ENCODE measurements at places on chromosomes 11 and 22.

- DNase-seq = no peak
Measured at GRCh38 chr11:120024046-120024445, 113.9 kb downstream of the TRIM29 start.

DNA sequence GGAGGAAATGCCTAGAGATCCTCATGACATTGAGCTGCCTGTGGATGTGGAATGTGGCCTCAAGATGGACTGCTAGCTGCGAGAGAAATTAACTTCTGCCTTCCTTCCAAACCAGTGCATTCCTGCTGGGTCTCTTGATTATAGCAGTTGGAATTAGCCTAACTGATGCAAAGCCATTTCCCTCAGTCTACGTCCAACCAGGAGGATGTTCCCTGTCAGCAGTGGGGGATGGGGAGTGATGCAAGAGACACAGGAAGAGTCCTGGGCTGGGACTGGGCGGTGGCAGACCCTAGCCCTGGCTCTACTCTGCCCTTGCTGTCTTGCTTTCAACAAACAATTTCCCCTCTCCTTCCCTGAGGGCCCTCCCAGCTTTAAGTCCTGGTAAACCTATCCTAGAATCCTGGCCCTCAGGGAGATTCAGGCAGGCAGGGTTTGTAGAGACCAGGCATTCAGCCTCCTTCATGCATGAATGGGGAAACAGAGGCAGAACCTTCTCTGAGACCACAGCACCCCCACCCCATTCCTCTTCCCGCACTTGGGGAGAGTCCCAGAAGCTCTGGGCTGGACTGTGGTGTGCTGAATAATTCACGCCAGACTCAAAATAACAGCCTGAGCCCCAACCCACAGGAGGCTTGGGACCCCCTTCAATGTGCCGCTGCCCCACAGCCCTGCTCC, 17.0 kb downstream of the C11orf96 start:
- DNase-seq = no peak

DNA sequence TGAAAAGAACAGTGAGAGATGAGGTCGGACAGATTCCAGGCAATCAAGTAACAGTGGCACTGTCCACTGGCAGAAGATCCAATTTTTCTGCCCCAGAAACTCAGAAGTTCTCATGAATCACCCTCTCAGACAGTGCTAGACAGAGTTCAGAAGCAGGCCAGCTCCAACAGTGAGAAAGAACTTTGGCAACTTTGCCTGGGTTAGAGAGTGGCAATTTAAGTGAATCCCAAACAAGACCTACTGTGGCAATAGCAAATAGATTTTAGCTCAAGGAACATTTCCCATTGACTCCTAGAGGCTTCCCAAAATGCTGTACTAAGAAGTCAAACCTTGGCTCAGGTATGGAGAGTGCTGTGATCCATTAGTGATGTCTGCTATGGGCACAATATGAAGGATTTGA, 12.3 kb downstream of the CD44 start:
- DNase-seq = no peak

GRCh38 chr11:73147771-73148681, 5.9 kb upstream of the FCHSD2 start:
- DNase-seq = no peak

DNA sequence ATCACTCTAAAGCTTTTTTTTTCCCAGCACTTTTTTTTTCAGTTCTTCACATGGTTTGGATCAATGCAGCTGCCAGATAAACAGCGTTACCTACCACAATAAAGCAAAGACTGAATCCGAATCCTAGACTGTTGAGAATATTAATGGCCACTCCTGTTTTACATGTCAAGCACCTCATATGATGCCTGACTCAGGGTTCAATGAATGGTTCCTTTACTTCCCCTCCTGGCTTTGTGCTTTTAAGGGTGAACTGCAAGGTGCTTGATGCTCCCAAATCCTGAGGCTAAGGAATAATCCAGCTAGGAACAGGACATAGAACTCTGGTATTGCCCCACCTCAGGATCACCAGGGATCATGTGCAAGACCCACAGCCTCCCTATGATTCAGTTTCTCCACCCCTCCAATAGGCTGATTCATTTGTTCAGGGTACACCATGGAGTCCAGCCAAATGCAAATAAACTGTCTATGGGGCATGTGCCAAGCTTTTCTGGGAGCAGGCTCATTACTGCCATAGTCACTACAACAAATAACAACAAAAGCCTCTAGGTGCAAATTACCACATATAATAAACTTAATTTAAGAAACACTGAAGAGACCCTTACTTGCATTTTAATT, 104.3 kb downstream of the GAB2 start:
- no peak for DNase-seq

DNA sequence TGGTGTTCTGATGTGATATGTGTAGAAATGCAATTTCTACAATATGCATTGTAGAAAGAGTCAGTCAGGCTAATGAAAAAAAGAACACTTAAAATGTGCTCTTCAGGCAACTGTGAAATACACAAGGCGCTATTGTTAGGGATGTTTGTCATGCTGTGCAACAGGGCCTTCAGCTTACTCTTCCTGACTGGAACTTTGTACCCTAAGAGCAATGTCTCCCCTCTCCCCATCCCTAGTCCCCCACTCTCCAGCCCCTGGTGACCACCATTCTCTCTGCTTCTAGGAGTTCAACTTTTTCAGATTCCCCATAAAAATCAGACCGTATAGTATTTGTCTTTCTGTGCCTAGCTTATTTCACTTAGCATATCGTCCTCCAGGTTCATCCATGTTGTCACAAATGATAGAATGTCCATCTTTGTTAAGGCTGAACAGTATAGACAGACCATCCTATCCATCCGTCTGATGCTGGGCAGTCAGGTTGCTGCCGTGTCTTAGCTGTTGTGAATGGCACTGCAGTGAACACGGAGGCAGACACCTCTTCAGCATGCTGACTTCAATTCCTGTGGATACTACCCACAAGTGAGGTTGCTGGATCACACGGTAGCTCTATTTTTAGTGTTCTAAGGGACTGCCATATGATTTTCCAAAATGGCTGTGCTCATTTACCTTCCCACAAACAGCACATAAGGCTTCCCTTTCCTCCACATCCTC, 10.7 kb downstream of the NDUFV1 start:
- DNase-seq = no peak

DNA sequence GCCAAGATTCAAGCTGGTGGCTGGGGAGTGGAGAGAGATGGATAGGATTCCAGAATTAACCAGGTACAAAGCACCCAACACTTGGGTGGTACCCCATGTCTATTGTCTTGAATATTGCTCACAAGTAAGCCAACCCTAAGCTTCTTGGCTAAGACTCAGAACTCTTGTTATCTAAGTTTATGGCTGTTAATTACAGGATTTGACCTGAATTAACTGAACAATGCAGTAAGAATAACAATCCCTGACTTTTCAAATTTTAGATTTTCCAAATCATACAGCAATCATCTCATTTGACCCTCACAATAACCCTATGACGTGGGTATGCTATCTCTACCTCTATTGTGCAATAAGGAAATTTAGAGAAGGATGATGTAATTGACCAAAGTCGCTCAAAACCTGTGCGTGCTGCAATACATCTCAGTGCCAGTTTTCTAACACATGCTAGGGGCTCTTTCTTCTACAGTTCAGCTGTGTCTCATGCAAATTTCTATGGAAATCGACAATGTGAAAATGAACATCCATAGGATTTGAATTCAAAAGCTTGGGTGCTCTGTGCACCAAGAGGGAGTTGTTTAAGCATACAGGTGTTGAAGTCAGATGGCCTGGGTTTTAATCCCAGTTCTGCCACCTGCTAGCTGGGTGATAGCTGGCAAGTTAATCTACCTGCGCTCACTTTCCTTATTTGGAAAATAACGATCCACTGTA, 40.1 kb upstream of the APLNR start:
- DNase-seq = no peak

DNA sequence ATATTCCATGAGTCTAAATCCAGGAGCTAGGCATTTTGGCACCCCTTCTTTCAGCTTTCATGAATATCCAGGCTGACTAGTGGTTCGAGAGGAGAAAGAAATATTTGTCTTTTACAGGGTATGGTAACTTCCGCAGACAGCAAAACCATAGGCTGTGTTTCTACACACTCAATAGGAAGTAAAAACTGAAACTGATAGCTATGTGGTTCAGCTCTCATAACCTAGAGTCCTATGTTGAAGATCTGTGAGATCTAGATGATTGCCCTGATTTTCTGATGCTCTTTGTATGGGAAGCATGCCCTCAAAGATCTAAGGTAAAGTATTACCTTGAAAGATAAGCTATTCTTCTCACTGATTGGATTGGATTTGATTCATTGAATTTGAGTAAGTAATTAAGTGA, 118.3 kb downstream of the CD44 start:
- DNase-seq = no peak

DNA sequence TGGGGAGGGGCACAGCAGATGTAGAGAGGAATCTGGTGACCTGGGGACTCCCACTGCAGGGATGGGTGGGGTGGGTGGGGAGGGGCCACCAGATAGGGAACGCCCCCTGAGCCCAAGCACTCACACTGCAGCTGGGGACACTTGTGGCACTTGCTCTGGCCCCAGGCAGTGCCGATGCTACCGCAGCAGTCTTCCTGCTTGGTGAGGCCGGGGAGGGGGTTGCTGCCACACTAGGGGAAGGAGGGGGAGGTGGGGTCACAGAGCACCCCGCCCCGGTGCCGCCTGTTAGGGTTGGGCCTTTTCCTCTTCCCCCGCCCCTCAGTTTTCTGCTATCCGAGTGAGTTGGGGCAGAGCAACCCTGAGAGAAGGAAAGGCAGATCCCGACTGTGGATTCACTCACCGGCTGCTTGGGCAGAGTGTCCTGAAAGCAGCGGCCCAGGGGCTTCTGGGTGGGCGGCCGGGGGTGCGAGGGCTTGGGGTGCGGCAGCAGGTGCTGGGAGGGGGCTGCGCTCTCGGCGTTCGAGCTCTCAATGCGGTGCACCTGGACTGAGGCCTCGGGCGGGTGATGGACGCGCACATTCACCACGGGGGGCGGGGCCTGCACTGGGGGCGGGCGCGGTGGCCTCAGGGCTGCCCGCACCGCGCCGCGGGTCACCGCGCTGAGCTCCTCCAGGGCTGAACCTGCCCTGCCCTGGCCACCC, 4.7 kb downstream of the LTBP3 start:
- no peak for DNase-seq

GRCh38 chr11:69868006-69868810, 49.0 kb upstream of the FGF3 start:
- no peak for DNase-seq

DNA sequence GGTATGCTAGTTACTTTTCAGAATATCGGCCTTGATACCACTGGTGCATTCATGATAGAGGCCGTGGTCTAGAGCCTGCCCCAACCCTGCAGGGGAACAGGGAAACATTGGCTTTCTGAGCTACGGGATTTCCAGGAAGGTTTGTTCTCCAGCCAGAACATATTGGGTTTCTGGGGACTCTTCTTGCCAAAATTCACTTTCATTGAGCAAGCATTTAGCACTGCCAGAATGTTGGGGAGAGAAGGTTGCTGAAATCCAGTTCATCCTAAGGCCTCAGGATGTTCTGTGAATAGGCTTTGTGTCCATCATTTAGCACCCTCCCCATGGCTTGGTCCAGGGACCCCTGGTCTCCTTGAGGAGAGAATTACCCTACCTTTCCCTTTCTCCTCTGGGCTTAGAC, 36.7 kb downstream of the DRG1 start:
- DNase-seq = no peak

DNA sequence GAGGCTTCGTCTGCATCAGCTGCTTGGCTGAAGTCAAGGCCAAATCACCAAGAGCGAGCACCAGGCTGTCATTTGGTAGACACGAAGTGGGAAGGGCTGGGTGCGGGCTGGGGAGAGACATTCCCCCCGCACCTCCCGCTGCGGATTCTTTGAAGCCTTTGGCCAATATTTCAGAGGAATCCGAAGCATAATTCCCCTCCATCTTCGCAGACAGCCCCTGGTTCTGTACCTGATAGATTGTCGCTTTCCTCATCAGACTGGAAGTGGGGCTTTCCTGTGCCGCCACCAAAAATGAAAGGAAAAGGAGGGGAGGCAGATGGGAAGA, 15.3 kb downstream of the BLID start:
- no peak for DNase-seq

DNA sequence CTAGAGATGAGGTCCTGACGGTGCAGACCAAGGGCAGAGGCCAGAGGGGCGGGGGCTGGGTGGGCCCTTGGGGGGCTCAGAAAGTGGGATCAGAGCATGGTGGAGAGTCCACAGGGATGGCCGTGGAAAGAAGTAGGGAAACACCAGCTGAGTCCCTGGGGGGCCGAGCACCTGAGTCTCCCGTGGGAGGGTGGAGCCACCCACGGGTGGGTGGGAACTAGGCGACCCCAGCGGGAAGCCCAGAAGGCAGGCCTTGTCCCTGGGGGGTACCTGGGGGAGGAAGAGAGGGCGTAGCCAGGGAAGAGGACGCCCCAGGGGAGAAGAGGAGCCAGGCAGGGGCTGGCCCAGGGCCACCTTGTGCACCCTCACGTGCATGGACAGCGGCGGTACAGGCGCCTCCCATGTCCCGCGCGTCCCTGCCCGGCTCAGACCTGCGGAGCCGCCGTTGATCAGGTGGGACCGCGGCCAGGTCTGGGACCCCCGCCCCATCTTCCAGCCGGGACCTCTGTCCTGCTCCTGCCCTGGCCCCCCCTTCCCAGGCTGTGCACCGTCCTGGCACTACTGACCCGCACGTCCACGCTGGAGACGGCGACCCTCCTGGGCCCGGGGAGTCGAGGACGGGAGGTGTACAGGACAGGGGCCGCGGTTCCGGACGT, 10.2 kb downstream of the CRELD2 start:
- DNase-seq = no peak

- no peak for DNase-seq
Measured at GRCh38 chr11:96332126-96332771, 10.7 kb downstream of the MAML2 start.

- DNase-seq = no peak
Measured at GRCh38 chr11:329886-330253, 9.2 kb upstream of the IFITM3 start.

GRCh38 chr22:26550498-26551033, 38.3 kb upstream of the TFIP11 start:
- DNase-seq = no peak

GRCh38 chr11:94186342-94187203, 57.9 kb downstream of the PANX1 start:
- no peak for DNase-seq

- no peak for DNase-seq
Measured at GRCh38 chr11:22044126-22044525, 148.8 kb upstream of the ANO5 start.

DNA sequence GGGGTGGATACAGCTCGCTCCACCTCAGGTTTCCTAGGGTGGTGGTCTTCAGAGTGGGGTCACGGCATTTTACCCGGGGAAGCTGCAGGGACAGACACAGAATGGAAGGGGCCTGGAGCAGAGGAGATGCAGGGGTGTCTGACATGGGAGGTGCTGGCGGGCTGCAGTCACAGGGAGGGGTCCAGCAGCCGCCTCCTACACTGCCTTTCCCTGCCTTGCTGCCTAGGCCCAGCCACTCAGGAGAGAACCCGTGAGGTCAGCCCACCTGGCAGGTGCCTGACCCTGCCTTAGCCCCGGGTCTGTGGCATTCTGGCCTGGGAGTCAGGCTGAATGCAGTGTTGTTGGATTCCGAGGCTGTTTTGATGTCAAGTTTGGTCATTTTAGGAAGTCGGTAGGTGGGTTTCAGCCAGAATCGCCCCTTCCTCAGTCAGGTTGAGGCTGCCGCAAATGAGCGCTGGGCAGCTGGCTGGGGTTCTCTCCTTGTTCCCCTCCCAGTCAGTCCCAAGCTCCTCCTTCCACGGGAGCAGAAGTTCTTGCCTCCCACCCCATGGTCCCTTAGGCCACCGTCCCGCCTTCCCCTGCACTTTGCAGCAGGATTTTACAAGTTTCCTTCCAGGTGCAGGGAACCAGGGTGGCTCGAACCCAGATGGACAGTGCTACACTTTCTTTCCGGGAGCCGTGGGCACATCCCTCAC, 294.5 kb downstream of the TBC1D22A start:
- DNase-seq = no peak

GRCh38 chr11:120385655-120386054, 49.4 kb downstream of the ARHGEF12 start:
- no peak for DNase-seq

- no peak for DNase-seq
Measured at GRCh38 chr11:128291835-128292234, 295.5 kb downstream of the ETS1 start.
